ENCODE measurements at places on chromosomes 12 and 14.

GRCh38 chr14:70702161-70702560 lies 60.4 kb downstream of the TTC9 start:
- no peak for DNase-seq

DNA sequence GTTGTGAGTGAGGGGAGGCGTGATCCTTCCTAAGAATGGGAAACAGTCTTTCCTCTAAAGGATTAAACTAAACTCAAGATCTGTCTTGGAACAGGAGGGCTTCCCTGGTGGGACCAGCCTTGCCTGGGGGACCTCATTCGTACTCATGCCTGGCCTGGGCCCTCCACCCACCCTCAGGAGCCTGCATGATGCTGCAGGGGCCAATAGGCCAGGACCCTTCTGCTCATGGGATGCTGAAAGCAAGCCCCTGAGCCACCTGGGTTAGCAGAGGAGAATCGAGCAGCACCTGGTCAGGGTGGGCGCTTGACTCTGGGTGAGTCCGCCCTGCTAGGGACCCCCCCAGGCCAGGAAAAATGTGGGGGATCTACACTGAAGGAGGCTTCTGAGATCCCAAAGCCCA lies 48.3 kb upstream of the FAM181A start:
- no peak for DNase-seq

DNA sequence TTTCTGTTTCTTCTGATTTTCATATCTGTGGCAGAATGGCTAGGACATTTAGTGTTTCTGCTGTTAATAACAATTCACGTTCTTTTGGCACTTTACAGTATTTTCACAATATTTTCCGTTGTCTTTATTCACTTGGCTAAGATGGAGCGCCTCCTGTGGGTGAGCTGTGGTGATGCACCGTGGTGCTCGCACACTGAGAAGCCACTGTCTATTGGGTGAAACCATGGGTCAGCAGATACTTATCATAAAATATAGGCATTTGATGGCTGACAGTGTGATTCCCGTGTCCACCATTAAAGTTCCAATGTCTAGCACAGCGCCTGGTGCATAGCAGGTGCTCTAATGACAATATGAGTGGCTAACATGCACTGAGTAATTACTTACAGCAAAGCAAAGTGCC lies 141.8 kb downstream of the VRK1 start:
- no peak for DNase-seq

DNA sequence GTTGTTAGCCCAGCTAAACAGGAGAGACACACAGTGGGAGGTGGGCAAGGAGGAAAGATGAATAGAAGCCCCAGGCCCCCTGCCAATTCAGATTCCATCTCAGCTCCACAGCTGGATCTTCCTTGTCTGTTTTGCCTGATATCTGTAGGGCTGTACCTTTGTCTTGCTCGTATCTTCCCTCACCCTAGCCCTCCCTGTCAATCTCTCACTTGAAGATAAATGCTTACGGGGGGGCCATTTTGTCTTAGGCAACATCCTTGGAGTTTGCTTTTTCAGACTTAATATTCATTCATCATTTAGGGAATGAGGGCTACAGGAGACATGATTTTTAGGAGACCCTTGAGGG lies 2.4 kb downstream of the KIF5A start:
- DNase-seq = no peak

GRCh38 chr12:118237908-118238307 lies 102.0 kb downstream of the PEBP1 start:
- DNase-seq = no peak

GRCh38 chr12:3123729-3124128 lies 46.5 kb downstream of the TSPAN9 start:
- no peak for DNase-seq

DNA sequence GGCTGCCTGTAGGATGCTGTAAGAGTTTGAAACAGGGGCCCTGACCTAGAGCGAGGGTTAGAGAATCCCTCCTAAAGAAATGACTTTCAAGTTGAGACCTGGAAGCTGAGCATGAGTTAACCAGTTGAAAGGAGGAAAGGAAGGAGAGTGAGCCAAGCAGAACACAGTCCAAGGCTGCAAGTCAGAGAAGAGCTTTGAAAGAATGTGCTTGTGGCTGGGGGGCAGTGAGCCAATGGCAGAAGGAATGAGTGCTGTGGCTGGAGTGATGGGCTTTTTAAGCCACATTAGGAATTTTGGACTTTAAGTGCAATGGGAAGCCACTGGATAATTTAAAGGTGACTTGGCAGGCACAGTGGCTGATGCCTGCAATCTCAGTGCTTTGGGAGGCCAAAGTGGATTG lies 18.1 kb downstream of the CDKN1B start:
- DNase-seq = no peak

GRCh38 chr12:13196130-13196921 lies at the start of gene EMP1:
Gene EMP1 (plus strand): TSS chr12:13196726. CDS start chr12:13211511, 14,785 bp downstream.
- DNase-seq = peak; percentile 79

GRCh38 chr12:49825360-49825970 lies 2.7 kb downstream of the NCKAP5L start:
- no peak for DNase-seq

DNA sequence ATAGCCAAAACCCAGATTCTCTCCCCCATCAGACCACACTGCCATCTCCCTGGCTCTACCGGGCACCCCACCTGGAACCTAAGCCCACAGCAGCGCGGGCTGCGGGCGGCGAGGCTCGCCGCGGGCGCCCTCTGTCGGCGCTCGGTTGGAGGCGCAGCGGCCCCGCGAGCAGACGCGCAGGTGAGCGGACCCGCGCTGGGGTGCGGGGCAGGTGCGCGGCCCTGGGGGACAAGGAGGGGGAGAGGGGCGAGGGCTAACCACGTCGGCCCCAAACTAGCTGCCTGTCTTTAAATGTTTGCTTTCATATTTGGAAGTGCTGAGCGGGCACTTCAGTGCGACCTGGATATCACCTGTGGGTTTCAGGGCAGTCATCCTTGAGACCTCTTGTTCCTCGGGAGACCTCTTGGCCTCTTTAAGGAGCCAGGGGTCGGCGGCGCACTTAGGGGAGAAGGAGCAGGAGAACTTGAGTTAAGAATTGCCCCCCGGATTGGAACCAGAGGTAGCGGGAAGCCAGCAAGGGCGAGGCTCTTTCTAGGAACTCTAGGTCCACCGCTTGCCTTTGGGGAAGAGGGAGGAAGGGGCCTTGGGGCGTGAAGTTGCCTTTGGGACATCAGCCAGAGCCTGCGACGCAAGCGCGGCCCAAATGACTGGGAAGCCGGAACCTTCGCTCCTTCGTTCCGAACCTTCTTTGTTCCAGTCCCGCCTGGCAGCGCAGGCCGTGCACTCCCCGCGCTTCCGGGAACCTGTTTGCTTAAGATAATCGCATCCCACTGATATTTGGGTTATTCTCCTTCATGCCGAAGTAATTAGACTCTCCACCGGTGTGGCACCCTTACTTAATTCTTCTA lies 78.7 kb downstream of the NEDD1 start:
- DNase-seq = peak; percentile 22

DNA sequence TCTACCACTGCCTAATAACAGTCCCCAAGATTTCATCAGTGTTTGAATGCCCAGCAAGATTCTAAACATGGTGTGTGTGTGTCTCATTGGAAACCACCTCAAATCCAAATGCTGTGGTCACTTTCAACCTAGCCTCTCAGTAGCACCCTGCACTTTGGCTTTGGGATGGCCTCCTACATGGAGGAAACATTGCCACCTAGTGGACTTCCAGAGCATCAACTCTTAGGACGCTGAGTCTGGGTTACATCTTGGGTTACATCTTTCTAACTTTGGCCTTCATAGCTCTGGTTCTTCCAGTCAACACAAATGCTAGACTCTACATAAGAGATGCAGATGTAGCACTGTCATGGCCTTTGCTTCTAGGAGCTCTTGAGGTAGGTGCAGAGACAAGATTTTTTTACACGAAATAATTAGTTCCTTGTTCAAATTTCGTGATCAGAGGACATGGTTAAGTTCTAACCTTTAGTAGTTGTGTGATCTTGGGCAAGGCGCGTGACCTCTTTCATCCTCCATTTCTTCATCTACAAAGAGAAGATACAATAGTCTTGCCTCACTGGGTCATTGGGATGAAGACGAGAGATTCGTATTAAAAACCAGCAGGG lies 113.5 kb upstream of the VASH1 start:
- DNase-seq = peak; percentile 1

DNA sequence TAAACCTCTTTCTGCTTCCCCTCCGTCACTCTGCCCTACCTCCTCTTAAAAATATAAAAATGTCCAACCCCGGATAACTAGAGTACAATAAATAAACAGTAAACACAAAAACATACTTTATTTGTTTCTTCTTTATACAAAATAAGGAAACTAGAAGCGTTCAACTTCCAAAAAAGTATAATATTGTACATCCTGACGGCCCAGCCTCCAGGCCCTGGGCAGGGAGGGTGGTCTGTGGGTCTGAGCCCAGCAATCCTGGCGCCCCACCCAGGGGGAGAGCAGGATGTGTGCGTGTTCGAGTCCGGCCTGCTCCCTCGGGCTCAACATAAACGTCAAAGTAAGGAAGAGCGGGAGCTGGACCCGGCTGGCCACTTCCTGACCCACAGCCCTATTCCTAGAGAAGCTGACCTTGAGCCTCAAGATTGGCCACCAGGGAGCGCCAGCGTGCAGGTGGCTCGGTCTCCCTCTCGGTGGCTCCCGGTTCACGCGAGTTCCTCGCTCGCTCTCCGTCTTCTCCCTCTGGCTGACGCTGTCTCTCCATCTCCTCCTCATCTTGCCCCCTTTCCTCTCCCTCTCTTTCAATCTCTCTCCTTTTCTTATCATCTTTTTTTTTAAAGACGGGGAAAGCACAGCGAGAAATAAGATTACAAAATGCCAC lies 9.4 kb downstream of the LHX5 start:
- peak; percentile 55 for DNase-seq

- DNase-seq = no peak
These were observed 10.9 kb upstream of the ADSS1 start for GRCh38 chr14:104712881-104713734.

DNA sequence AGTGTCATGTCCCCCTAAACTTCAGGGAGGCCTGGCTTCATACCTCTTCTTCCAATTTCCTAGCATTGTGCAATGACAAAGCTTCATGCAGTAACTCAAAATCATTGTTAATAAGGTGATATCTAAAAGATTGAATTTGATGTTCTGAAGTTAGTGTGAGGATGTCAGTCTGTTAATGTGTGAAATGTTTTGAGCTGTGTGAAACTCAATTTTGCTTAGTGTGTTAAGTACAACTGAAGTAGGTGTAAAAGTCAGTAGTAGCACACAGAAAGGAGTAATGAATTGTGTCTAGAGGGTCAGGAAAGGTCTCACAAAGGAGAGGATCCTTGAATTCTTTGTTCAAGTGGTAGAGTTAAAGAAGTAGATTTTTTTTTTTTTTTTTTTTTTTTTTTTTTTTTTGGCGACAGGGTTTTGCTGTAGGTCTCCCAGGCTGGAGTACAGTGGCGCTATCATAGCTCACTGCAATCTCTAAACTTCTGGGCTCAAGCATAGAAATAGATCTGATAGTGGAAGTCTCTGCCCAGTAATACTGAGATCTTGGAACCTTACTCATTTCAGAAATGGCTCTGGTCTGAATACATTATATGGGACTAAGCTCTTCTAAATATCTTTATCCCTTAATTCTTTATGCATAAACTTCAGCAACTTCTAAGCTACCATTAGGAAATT lies 63.9 kb downstream of the FUT8 start:
- DNase-seq = no peak

DNA sequence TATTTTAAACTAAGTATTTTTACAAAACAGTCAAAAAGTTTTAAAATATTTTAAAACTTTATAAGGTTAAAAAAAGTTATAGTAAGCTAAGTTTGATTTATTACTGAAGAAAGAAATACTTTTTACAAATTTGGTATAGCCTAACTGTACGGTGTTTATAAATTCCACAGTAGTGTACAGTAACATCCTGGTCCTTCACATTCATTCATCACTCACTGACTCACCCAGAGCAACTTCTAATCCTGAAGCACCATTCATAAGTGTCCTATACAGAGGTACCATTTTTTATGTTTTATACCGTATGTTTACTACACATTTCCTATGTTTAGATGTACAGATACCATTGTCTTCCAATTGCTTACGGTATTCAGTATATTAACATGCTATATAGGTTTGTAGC lies 170.0 kb downstream of the KLHL28 start:
- DNase-seq = no peak

DNA sequence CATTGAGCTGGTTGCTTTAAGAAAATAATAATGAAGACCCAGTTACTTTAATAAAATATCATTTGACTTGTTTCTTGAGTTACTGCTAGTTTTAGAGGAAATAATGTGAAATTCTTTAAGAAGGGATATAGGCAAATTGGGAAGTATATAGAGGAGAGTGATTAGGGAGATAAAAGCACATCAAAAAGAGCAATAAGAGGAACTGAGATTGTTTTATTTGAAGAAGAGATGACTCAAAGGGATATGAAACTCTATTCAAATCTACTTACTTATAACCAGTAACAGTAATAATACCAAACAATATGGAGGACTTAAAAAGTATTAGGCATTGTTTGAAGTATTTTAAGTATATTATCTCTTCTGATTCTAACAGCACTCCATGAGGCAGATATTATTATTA lies 37.1 kb downstream of the LRRK2 start:
- no peak for DNase-seq

GRCh38 chr14:20219033-20219432 lies 4.5 kb upstream of the OR11H6 start:
- no peak for DNase-seq

DNA sequence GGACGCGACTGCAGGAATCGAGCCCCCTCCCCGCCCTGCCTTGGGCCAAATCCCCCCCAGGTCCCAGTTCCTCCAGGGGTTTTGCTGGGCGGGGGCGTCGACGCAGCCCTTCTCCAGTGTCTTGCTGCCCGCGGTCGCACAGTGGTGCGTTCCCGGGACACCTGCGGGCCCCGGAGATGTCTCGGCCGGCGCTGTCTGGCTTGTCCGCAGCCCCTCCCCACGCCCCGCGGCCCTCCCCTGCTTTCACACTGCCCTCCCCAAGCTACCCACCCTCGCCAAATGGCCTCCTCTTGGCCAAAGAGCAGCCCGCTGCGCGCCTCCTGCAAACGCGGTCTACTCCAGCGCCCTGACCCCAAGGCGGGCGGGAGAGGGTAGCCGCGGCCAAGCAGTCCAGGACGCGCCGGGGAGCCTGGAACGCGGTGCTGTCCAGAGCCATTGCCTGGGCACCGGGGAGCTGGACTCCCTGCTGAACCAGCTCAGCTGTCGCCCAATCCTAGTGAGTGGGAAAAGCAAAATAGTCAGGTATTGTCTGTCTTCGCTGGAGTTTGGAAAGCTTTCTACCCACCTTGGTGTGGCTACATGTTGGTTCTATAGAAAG lies 122.0 kb downstream of the AACS start:
- DNase-seq = no peak

- no peak for DNase-seq
These were observed 435.4 kb downstream of the EGLN3 start for GRCh38 chr14:33515441-33515840.

GRCh38 chr12:51377099-51377984 lies 13.9 kb downstream of the GALNT6 start:
- no peak for DNase-seq

DNA sequence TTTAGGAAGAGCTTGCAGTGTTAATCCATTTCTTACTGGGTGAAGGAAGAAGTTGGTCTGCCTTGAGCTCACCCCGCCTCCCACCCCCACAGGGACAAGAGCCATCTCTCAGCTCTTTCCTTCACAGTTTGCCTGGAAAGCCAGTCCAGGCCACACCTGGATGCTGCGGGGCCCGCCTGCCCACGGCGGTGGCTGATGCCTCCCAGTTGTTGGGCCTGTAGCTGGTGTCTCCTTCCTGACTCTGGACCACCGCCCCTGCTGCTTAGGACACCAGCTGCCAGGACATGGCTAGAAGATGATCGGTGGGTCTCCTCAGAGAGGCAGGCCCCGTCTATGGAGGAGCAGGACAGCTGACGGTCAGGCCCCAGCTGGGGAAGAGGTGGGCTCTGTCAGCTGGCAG lies 92.9 kb downstream of the TESC start:
- no peak for DNase-seq

All from stimulated activated CD4-positive, alpha-beta T cell treated with anti-CD3 and anti-CD28 coated beads, Interleukin-2, amount 100 ng/mL, for 4 hours (primary cell).